ENCODE measurements at places on chromosomes 1 and 21.

- no peak for DNase-seq
These were observed 5.7 kb downstream of the NTRK1 start for GRCh38 chr1:156866249-156866909.

DNA sequence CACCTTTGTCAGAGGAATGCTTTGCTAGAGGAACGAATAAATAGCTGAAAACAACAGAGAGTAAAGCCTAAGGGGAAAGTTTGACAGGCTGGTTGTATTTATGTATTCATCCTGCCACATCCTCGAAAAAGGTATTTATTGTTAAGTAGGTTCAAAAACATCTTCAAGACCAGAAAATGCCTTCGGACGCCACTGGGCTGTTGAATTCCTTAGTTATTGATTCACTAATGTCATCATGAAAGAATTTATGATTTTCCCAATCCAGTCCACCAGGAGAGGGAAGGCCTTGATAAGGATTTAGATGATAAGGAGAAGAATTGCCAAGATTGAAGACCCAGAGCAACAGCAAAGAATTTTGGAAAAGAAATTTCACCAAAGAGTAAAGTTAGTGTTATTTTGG is 35.2 kb upstream of the MAB21L3 start:
- no peak for DNase-seq

DNA sequence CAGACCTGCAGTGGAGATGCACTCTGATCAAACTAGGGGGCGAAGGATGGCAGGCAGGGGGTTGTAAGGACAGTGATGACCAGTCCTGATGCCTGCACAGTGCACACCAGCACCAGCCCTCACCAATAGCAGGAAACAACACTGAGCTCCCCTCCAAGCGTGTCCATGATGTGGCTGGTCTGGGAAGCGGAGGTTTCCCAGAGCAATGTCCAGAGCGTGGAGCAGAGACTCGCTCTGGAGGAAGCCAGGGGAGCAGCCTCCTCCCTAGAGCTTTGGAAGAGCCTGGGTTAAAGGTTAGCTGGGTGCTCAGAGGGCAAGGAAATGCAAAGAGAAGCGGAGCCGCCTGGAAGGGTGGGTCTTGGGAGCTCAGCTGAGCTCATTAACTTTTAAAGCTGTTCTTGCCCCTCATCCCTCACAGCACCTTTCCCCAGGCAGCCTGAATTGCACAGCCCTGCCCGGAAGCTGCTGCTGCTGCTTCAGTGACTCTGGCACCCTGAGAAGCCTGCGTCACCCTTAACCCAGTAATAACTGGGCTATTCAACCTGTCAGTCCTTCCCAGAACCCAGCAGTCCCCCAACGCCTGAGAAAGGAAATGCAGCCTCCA is 162.2 kb upstream of the RAB4A start:
- no peak for DNase-seq

- DNase-seq: peak; percentile 27
These were observed 106.1 kb downstream of the KIAA0319L start for GRCh38 chr1:35451125-35451528.

DNA sequence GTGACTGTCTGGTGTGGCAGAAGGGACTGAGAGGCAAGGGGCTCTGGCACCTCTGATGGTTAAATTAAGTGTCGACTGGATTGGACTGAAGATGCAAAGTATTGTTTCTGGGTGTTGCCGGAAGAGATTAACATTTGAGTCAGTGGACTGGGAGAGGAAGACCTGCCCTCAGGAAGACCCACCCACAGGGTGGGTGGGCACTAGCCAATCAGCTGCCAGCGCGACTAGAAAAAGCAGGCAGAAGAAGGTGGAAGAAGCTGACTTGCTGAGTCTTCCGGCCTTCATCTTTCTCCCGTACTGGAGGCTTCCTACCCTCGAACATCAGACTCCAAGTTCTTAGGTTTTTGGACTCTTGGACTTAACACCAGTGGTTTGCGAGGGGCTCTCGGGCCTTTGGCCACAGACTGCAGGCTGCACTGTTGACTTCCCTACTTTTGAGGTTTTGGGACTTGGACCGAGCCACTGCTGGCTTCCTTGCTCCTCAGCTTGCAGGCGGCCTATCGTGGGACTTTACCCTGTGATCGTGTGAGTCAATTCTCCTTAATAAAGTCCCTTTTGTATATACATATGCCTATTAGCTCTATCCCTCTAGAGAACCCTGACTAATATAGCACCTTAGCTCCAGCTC is 79.6 kb downstream of the KAZN start:
- DNase-seq: no peak

GRCh38 chr21:40049031-40049930 is 182.0 kb downstream of the PCP4 start:
- DNase-seq: peak; percentile 82

- DNase-seq: no peak
These were observed 12.7 kb downstream of the SLC25A33 start for GRCh38 chr1:9551984-9552383.

DNA sequence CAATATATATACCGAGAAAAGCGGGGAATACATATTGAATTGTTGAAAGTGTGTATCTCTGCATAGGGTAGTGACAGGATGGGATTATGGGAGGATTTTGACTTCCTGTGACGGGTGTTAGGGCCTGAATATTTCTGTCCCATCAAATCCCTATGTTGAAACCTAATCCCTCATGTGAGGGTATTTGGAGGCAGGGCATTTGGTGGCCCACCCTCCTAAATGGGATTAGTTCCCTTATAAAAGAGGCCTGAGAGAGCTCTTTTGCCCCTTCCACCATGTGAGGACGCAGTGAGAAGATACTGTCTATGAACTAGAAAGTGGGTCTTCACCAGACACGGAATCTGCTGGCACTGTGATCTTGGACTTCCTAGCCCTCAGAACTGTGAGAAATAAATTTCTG is 137.3 kb downstream of the ZSCAN20 start:
- no peak for DNase-seq

GRCh38 chr1:67256291-67257172 is 51.1 kb upstream of the IL12RB2 start:
- DNase-seq: no peak

- no peak for DNase-seq
These were observed 56.0 kb downstream of the ADARB1 start for GRCh38 chr21:45130324-45130774.

GRCh38 chr1:107202007-107202406 is 61.2 kb downstream of the NTNG1 start:
- DNase-seq: no peak

DNA sequence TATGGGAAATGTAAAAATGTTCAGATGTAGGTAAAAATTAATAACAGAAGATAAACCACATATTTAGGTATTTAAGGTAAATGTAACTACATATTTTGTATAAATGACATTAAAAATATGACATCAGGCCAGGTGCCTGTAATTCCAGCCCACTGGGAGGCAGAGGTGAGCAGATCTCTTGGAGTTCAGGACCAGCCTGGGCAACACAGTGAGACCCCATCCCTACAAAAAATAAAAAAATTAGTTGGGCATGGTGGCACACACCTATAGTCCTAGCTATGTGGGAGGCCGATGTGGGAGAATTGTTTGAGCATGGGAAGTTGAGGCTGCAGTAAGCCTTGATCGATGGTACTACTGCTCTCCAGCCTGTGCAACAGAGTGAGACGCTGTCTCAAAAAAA is 216.5 kb downstream of the SPATA17 start:
- no peak for DNase-seq

- DNase-seq: no peak
These were observed 406.2 kb downstream of the PTPRU start for GRCh38 chr1:29642519-29642918.

DNA sequence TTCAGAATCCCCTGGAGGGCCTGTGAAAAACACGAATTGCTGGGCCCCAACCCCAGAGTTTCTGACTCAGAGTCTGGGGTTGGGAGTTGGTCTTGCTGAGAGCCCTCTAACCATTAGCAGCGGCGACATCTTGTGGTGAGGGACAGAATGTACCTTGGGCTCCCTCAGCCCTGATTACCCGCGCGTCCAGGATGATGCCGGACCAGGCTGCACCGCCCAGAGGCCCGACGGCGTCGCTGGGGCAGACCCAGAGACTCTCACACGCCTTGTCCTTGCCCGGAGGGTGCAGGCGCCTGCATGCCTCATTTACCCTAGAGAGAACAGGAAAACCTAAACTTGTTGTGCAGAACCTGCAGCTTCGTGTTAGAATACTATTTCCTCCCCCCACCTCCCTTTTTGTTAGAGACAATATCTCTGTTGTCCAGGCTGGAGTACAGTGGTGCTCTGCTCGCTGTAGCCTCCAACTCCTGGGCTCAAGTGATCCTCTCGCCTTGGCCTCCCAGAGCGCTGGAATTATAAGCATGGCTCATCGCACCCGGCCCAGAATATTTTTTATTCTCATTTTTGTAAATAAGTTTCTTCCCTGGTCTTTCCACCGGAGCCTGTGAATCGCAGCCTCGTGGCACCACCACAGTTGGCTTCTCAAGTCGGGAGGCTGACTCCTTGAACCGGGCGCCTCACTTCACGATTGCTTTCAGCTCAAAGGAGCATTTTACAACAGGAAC is 22.2 kb upstream of the RD3 start:
- DNase-seq: peak; percentile 51

GRCh38 chr1:31306278-31306677 is 9.4 kb downstream of the ZCCHC17 start:
- no peak for DNase-seq

DNA sequence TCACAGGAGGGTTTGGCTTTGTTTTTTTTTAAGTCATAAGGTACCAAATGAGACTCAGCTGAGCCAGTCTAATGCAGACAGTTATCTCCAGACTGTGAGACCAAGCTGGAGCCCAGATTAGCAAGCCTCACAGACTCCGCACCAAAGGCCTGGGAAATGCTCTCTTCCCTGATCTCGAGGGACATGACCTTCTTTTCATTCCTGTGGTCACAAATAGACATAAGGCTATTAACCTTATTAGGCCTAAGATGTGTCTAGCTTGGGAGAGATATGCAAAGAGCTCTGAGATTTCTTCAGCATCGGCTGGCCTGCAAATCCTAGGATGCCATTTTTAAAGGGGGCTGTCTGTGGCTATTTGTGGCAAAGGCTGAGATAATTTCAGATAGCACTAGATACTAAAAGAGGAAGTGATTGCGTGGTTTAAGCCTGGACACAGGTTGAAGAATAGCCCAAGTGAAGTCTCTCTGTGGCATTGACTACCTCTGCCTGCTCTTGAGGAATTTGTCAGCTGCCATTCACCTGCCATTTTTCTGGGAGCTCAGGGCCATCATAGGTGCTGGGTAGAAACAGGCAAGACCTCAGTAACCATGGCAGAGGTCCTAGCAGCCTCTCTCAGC is 301.3 kb downstream of the SIPA1L2 start:
- DNase-seq: no peak

DNA sequence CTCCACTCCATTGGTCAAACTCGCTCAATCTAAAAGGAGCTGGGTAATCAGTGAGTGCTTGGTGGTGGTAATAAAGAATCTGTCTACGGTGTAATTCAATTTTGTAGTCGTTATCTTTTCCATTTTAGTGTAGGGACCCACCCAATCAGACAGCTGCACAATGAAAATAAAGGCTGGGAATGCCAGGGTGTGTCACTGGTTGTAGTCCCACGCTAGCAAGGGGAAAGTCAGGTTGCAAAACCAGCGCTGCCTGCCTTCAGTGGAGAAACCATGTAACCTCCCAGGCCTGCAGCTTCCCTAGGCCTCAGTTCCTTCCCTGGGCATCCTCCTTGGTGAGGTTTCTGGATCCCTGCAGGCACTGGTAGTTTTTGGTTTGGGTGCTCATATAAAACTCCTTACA is 49.4 kb upstream of the PPP2R5A start:
- no peak for DNase-seq

DNA sequence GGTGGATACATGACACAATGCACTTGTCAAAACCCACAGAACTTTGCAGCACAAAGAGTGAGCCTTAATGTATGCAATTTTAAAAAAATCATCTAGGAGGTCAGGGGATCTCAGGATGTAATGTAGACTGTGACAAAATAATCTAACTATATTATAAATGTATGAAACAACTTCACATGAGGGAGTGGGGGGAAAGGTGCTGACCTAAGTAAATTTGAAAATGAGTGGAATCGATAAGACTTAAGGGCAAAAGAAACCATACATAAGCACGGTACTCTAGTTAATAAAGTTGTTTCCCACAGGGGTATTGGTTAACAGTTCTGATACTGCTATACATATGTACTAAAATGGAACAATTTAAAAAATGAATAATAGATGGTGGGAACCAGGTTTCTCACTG is 64.7 kb downstream of the PRPF38A start:
- DNase-seq: no peak

- no peak for DNase-seq
These were observed 698.5 kb upstream of the BRINP3 start for GRCh38 chr1:191176131-191176530.

- no peak for DNase-seq
These were observed 859 bp upstream of the ANGPTL1 start for GRCh38 chr1:178871551-178872320.

DNA sequence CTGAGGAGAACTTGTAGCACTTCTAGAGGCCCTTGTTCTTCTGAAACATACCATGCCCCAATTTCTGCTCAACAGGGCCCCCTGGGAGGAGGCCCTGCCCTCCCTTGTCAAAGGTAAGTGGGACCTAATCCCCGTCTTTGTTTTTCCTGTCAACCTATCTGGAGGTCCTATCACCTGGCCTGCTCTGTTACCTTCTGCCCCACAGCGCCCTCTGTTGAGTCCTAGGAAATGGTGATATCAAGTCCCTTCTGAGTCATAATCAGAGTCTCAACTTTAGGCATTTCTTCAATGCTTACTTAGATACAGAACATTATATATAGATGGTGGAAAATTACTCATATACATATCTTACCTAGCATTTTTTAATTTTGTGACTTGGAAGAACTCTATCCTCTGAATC is 28.2 kb upstream of the FCRL4 start:
- no peak for DNase-seq

- no peak for DNase-seq
These were observed 182.0 kb downstream of the DYRK1A start for GRCh38 chr21:37548521-37548981.

DNA sequence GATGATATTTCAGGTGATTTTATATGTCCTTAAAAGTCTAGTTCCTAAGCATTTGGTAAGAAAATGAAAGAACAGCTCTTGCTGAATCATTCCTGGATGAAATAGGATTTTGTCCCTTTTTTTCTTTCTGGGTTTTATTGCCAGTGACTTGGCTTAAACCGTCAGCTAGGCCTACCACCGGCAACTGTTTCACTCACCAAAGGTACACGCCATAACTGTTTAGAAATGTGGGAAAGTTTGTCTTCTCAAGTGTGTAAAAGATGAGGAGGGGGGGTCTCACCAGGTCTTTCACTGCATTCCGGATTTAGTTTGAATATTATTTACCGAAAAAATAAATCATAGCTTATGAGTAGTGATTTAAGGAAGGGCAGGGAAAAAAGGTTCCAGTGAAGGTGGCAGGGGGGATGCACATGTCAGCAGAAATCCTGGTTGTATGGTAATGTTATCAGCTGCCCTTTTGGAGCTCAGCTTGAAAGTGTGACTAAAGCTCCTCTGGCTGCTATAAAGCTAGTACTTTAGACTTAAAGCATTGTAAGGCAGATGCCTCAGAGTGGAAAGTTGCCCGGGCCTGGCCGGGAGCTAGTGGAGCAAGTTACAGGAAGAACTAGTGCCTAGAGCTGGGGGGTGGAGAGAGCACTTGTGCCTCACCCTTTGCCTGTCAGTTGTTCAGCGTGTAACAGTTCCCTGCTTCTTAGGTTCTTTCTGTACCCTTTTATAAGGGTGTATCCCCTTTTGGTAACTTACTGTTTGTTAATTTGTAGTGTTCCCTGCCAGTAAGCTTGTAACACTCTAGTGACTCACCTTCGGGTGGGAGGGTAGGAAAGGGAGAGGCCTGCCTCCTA is 3.1 kb downstream of the ATP1A1 start:
- DNase-seq: no peak
